ENCODE measurements at places on chromosomes 5 and 9.

GRCh38 chr9:68720656-68721313 is 15.7 kb downstream of the PIP5K1B start:
- no peak for ATAC-seq

DNA sequence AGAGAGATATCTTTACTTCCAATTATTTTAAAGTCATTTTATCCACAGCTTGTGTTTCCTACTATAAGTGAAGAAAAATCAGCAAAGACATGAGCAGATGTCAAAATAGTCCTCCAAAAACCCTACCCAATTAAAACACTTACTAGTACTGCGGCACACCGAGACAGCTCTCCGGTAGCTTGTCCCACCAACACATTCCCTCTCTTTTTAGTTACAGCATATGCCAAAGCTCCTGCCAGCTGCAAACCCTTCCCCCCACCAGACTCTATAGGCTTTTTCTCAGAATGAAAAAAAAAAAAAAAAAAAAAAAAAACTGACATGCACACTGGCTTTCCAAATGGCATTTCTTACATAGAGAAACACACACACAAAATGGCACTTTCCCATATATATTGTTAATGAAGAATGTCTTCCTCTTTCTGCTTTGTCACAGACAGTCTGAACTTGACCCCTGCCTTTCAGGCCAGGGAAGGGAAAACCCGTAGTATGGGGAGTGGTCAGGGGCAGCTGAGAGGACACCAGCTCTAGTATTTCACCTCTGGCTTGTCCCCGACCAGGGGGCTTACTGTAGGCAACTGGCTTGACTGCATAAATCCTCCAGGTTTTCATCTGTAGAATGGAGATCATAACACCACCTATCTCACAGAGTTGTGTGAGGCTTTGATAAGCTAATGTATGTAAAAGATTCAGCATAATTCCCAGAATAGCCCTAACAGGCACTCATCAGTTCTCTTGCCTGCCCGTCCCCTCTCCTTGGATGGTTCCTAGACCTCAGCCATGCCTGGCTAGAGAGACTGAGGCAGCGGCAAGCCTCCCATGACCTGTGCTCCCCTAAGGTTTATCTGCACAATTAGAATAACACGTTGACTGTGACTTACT is 233.6 kb downstream of the CRB2 start:
- ATAC-seq = no peak

DNA sequence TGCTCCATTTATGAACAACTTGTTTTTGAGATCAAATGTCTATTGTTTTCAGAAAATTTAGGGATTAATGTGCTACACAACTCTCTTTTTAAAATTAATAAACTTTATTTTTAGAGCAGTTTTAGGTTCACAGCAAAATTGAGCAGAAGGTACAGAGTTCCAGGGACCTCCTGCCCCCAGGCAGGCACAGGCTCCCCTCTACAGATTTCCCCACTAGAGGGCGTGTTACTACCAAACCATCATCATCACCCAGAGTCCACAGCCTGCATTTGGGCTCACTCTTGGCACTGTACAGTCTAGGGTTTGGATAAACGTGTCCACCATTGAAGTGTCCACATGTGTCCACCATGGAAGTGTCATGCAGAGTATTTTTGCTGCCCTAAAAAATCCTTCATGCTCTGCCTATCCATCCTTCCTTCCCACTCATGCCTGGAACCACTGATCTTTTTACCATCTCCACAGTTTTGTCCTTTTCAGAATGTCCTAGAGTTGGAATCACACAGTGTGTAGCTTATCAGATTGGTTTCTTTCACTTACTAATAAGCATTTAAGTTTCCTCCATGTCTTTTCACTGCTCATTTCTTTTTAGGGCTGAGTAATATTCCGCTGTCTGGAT is 61.7 kb downstream of the MRPL36 start:
- ATAC-seq = peak; percentile 73

GRCh38 chr5:106894964-106895363 is 775.8 kb downstream of the EFNA5 start:
- no peak for ATAC-seq

GRCh38 chr5:65481635-65482295 is at the start of gene ADAMTS6:
Gene ADAMTS6 (minus strand): TSS chr5:65481920. CDS start chr5:65473673, 8,247 bp downstream.
- peak; percentile 77 for ATAC-seq

DNA sequence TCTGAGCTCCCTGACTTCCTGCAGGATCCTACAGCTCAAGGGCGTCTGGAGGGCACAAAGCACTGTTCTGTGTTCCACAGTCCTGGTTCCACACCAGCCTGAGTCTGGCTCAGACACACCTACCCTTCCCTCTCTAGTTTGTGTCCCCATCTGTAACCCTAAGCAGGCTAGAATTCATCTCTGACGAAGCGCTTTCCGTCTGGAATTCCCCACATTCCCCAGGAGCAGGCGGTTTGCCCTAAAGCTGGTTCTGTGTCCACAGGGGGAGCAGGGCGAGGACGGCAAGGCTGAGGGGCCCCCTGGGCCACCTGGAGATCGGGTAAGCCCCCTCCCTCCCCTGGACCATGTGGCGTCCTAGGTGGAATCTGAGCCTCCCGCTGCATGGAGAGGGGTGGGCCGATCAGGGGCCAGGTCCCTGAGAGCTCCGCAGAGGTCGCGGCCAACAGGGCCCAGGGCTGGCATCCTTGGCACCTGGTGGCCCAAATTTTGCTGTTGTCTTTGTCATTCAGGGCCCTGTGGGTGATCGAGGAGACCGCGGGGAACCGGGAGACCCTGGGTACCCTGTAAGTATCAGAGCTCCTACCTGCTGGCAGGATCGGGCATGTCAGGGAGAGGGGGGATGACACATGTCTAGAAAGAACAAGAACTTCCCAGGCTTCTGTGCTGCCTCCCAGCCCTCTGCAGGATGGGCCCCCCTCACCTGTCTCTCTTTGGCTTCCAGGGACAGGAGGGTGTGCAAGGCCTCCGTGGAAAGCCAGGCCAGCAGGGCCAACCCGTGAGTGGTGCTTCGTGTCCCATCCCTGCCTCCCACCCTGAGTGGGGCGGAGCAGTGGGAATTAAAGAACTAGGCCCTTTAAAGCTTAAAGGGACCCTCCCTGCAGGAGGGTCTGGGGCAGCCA is 34.5 kb upstream of the ORM1 start:
- ATAC-seq = peak; percentile 72

GRCh38 chr5:123223921-123224320 is 134.9 kb downstream of the PRDM6 start:
- no peak for ATAC-seq

DNA sequence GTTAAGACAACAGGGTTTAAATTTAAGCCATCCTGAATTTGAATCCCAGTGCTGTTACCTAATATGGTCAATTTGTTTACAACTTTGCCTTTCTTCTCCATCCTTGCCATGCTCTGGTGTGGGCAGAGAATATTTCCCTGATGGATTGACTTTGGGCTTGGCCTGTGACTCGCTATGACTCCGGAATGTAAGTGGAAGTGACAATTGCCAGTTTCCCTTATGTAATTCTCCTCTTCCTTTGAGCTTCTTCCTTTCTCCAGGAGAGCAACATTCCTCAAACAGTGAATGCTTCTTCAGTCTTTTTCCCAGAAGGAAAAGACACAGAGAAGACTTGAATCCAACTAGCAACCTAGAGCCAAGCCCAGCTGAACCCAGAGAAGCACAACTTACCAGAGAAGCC is 159.1 kb downstream of the LURAP1L start:
- ATAC-seq = peak; percentile 87

DNA sequence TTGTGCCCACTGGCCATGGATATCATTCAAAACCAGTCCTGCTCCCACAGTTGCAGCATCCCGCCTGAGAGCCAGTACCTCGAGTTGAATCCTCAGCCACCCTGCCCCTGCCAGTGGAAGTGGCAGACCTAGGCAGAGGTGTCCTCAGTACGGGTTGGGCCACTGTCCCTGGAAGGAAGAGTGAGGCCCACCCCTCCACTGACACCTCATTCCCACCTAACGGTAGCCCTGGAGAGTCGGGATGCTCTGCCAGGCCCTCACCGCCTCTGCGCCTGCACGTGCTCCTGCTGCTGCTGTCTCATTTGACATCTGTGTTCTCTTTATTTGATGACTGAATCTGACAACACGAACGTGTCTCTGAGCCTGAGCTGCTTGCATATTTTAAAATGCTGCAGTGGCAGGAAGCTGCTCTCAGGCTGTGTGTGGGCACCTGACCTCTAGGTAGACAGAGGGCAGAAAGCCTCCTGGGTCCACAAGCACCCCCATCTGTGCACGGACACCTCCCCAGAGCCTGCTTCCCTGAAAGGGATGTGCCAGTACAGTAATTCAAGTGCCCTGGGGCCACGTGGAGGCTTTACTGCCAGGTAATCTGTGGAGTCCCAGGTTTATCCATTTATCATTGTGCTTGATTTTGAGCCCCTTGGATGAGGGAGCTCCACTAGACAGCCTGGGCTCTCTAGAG is 194.7 kb downstream of the CACNA1B start:
- ATAC-seq = no peak
